ENCODE measurements at places on chromosomes 5 and 9.

- DNase-seq = no peak
Measured at GRCh38 chr5:142915813-142916424, 145.7 kb downstream of the ARHGAP26 start.

GRCh38 chr9:34988218-34989002 lies 1.1 kb upstream of the DNAJB5 start:
- peak; percentile 38 for DNase-seq

GRCh38 chr9:120284821-120285220 lies 295.1 kb downstream of the CDK5RAP2 start:
- no peak for DNase-seq

DNA sequence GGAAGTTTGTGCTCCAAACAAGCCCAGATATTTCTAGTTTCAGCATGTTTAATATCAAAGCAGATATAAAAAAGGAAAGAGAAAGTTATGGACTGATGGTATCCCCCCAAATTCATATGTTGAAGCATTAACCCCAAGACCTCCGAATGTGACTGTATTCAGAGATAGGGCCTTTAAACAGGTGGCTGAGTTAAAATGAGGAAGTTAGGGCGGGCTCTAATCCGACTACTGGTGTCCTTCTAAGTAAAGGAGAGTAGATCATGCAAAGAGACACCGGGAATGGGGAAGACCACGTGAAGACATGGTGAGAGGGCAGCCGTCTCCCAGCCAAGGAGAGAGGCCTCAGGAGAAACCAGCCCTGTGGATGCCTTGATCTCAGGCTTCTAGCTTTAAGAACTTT lies 324.1 kb upstream of the KIF2A start:
- no peak for DNase-seq

DNA sequence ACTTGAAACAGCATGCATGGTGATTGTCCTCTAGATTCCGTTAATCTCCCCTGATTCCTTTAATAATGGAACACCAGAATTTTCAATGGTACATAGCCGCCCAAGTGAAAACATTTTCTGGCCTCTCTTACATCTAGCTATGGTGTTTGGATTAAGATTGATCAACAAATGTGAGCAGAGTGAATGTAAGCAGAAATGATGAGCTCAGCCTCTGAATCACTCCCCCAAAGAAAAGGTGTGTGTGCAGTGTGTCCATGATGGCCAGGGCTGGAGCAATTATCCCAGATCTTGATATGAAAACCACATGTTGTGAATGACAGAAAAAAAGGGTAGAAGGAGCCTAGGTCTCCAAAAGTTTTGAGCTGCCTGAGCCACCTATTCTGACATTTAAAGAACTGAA lies 55.3 kb downstream of the OR2K2 start:
- no peak for DNase-seq

DNA sequence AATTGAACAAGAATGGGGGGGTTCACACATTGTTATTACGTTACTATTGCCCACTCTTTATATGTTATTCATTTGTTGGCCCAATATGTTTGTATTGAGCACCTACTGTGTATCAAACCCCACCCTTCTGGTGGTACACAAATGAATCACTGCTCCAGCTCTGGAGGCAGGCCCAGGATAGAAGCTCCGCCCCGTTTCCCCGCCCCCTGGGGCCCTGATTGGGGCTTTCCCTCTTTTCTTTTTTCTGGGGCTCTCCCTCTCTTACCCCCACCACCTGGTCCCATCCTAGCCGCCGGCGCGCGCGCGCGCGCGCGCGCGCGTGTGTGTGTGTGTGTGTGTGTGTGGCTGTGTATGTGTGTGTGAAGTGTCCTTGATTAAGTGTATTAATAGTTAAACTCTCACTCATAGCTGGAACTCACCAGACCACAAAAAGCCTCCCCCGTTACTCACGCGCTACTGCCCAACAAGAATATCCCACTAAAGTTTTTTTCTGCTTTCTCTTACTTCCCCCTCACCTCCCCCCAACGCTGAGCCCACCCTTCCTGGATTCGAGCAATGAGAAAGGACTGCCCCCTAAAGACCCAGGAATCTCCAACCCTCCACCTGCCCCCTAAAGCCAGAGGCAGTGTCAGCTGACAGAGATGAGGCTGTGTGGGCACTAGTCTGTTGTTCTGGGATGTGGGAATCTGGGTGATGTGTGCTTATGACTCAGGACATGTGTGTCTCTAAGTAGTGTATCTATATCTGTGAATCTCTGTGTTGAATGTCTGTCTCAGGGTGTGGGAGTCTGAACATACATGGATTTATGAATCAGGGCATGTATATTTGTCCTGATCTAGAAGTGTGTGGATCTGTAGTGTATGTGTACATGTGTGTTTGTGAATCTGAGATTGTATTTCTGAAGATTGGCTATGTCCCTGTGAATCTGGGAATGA lies 4.0 kb downstream of the CXXC5 start:
- peak; percentile 53 for DNase-seq

- DNase-seq = no peak
Measured at GRCh38 chr9:70427161-70427945, 12.9 kb upstream of the KLF9 start.

DNA sequence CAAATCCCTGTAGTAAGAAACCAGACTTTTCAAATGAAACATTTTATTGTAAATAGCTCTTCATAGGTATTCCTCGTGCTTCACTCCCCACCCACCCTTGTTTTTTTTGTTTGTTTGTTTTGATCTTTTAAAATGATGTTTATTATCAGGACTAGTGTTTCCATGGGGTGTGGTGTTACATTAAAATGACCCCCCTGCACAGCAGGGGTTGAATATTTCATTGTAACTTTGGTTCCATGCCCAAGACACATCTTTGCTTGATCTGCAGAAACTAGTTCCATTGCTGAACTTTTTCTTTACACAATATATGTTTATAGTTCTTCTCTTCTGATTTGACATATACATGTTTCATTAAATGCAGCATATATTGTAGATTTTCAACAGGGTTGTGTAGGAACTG lies 81.3 kb upstream of the DPYSL3 start:
- DNase-seq = no peak

DNA sequence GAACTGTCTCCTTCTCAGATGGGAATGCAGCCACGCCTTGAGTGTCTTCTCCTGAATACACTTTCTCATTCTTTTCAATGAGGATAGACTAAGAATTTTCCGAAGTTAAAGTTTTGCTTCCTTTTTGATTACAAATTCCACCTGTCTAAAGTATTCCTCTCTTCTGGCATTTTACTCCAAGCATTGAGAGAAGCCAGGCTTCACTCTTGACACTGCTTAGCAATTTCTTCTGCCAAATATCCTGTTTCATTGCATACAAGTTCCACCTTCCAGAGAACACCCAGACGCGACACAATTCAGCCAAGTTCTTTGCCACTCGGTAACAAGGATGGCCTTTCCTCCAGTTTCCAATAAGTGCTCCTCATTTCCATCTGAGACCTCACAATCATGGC lies 35.6 kb upstream of the COL5A1 start:
- no peak for DNase-seq

GRCh38 chr5:35373249-35373648 lies 143.0 kb upstream of the PRLR start:
- DNase-seq = no peak

GRCh38 chr9:114678130-114678529 lies 3.9 kb downstream of the TEX48 start:
- DNase-seq = no peak

DNA sequence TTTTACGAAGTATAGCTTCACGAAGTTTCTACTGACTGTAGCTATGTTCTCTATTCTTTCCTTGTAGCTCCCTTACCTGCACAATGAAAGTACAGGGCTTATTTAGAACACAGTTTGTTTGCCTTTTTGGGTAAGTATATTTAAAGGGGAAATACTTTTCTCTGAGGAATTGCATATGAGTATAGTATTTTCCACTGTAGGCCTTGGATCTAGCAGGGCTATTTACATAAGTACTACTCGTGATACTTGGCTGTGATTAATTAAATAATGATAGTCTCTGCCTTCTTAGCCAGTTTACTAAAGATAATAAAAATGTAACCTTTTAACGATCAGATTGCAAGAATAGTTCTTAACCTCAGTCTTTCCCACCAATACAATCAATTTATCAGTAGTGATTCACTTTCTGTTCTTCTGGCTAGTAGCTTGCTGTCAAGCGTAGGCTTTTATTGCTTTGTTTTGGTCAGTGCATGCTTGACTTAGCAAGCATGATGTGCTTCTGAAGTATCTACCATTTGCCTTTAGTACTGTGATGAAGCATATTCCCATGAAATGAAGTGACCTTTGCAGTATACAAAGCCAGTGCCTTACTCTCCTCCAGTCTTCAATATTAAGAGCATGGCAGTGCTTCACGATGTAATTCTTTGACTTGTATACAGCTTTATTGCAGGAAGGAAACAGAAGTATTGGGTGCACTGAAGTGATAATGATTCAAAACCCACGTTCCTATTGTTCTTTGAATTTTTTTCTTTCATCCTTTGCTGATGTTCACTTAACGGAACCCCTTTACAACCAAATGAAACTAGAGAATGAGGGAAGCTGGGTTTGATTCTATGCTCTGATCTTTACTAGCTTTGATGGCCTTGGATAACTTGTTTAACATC lies 64.2 kb downstream of the SLC44A1 start:
- DNase-seq = no peak

DNA sequence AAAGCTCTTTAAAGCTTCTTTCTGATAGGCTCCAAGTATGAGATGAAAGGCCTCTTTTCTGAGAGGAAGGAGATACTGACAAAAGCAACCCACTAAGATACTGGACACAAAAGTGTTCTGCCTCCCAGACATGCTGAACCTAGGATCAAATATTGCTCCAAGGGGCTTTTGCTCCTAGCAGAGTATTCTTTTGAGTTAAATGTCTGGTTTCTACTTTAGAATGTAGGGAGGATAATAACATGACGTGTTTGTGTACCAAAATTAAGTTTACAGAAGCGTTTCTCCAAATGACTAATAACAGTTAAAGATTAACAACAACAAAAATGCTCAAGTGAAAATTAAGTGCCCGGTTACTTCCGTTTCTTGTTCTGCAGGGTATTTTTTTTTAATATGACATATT lies 2293.3 kb upstream of the C9orf72 start:
- DNase-seq = no peak

- DNase-seq = no peak
Measured at GRCh38 chr5:176175101-176175852, 62.9 kb upstream of the SIMC1 start.

- DNase-seq = no peak
Measured at GRCh38 chr5:87899721-87900131, 368.9 kb downstream of the TMEM161B start.

- no peak for DNase-seq
Measured at GRCh38 chr5:158879993-158880392, 219.7 kb downstream of the EBF1 start.

DNA sequence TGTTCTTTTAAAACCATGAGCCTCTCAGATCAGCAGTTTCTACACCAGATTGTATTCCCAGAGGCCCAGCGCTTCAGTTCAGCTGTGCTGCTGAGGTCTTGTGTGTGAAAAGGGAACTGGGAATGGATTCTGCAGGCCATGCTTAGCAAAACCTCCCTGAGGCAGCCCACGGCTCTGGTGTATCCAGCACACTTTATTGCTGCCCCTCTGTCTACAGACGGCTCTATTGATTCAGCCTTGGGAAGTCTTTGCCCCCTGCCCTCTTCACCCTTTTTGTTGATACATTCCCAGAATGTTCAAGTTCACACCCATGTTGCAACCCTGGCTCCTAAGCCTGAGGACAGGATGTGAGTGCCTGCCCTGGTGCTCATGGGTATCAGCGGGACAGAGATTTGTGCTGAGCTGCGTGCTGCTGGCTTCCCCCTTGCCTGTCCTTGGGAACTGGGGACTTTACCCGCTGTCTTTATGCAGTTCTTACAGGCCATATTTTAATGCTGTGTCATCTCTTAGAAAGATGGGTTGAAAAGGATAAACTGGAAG lies 37.3 kb downstream of the ARHGAP26 start:
- no peak for DNase-seq

- DNase-seq = no peak
Measured at GRCh38 chr5:32802764-32803163, 91.6 kb downstream of the NPR3 start.

GRCh38 chr5:138092301-138092700 lies 8.5 kb downstream of the WNT8A start:
- no peak for DNase-seq

- no peak for DNase-seq
Measured at GRCh38 chr5:150505816-150506215, 2.1 kb upstream of the NDST1 start.

DNA sequence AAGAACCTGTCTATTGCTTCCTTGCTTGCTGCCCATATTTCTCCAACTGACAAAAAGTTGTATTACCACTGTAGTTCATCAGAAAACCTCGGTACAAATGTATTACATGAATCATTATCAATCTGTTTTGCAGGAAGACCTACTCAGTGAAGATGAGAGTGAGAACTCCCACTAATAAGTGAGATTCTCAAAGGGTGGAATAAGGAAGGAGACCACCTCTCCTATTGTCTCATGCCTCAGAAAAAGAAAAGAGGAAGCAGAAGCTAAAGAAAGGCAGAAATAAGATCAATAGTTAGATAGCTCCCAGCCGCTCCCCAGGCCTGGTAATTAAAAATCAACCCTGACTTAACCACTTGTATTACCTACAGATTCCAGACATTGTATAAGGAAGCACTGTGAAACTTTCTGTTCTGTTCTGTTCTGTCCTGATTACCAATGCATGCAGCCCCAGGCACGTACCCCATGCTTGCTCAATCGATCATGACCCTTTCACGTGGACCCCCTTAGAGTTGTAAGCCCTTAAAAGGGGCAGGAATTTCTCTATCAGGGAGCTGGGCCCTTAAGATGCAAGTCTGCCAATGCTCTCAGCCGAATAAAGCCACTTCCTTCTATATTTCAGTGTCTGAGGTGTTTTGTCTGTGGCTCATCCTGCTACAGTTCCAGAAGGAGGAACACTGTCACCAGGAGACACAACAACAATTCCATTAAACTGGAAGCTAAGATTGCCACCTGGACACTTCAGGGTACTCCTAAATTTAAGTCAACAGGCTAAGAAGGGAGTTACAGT lies 152.5 kb upstream of the COX7C start:
- no peak for DNase-seq

DNA sequence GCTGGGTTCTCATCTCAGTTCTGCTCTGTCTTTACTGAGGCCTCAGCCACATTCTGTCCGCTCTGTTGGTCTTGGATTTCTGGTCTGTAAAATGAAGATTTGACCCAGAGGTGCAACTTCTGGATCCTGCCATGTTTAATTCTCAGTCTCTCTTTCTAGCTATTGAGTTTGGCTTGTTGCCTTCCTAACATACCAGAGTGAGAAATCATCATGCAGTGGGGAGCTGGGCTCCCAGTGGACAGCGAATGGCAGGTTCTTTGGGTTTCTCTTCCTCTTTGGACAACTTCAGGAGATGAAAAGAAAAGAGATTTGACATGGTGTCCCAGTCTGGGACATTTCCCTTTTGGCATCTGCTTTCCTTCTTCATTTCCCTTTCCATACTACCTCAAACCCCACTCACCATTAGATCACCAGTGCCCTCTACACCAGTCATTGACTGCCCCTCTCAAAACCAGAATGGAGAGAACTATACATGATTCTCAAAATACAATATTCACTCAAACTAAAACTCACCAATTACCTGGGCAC lies 334.7 kb downstream of the ACTL7B start:
- no peak for DNase-seq

DNA sequence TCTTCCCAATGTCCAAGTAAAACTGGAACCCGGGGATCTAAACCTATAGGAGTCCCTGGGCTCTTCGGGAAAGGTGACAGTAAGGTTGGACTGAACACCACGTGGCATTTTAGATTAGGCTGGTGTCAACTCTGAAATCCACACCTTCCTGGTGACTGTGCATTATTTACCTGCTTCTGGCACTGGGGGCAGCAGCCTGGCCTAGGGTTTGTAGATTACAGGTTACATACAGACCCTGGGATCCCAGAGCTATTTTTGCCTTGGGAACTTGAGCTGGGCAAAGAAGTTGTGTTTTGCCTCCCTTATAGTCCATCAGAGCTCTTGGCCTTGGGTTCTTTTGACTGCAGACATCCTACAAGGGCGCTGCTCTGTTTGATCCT lies 173.2 kb downstream of the DAB2IP start:
- DNase-seq = no peak
